Right forelimb (tissue), 1 donor: ENCODE measurements at places on chromosomes 7 and 10.

- no peak for DNase-seq
These were observed 534.8 kb upstream of the MGMT start for GRCh38 chr10:128932071-128932820.

- no peak for DNase-seq
These were observed 65.9 kb upstream of the LRRN3 start for GRCh38 chr7:111025006-111025405.

GRCh38 chr10:852386-852785 is 79.1 kb downstream of the LARP4B start:
- no peak for DNase-seq

DNA sequence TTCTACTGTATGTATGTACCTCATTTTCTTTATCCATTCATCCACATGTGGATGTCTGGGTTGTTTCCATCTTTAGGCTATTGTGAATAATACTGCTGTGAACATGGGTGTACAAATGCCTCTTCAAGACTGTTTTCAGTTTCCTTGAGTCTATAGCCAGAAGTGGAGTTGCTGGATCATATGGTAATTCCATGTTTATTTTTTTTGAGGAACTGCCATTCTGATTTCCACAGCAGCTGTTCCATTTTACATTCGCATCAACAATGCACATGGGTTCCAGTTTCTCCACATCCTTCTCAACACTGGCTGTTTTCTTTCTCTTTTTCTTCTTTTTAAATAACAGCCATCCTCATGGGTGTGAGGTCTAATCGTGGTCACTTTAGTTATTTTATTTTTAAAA is 69.9 kb upstream of the CTBP2 start:
- no peak for DNase-seq

- DNase-seq, result no peak
These were observed 112.1 kb downstream of the GALNT11 start for GRCh38 chr7:152137476-152138025.

- DNase-seq, result no peak
These were observed 8.8 kb downstream of the PFKP start for GRCh38 chr10:3076138-3076537.

GRCh38 chr10:35041502-35041879 is 48.6 kb downstream of the CUL2 start:
- no peak for DNase-seq

DNA sequence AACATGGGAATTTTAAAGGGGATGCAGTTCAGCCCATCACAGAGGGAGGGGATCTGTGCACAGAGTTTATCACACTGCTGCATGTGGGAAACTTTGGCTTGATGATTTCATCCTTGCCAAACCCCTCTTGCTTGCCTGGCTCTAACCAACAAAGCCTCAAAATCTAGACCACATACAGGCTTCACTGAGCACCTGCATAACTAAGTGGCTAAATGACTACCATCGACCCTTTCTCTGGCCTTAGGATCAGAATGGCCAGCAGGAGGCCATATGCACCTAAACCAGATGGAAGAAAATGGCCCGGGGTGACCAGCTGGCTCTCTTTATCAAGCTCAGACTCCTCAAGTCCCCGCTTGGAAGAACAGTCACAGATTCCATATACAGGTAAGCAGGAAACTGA is 15.6 kb upstream of the ZNF25 start:
- DNase-seq, result no peak

DNA sequence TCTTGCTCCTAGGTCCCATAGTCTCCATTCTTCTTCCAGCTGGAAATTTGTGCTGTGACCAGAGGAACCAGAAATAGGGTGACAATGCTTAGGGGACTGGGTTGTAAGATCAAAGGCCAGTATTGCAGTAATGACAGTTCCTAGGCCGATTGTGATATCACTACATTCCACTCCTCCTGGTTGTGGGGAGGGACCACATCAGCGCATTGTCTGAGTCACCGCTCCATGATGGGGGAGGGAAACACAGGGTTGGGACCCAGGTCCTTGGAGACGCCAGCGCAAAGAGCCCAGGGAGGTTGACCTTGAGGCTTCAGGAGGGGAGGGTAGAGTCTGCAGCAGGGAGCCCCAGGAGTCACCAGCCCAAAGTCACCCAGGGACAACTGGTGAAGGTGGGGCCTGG is 20.8 kb upstream of the GGCT start:
- DNase-seq, result no peak
